Dermis lymphatic vessel endothelial cell (primary cell): ENCODE measurements at places on chromosomes 3 and 15. TPM values are rescaled to one million over a fixed set of nuclear protein-coding genes. Genes with fewer than 3 reads are reported as not detected.

ATG7 gene
- total RNA-seq, result 39.2 and 40.1 TPM in 2 replicates

NRG4 gene
- total RNA-seq, result not detected in 2 replicates

CDHR4 gene
- not detected in 2 replicates for total RNA-seq

PLSCR1 gene
- total RNA-seq, result 63.5 and 79.9 TPM in 2 replicates

LRRC15 gene
- under 0.01 and 0.17 TPM in 2 replicates for total RNA-seq

ROPN1 gene
- total RNA-seq, result not detected in 2 replicates

CLDN18 gene
- not detected in 2 replicates for total RNA-seq

CAMK2N2 gene
- total RNA-seq, result not detected in 2 replicates

SLC38A3 gene
- under 0.01 and 0.17 TPM in 2 replicates for total RNA-seq

SMCO1 gene
- total RNA-seq, result not detected in 2 replicates

ZNF639 gene
- total RNA-seq, result 34.7 and 44.2 TPM in 2 replicates

SERINC4 gene
- total RNA-seq, result 0.11 TPM in 1 of 2 replicates, not detected in the other

C3orf80 gene
- total RNA-seq, result under 0.01 and 0.09 TPM in 2 replicates

ACSBG1 gene
- not detected in 2 replicates for total RNA-seq

CKMT1B gene
- total RNA-seq, result not detected in 2 replicates

CCR3 gene
- total RNA-seq, result not detected in 2 replicates

TMCO5A gene
- not detected in 2 replicates for total RNA-seq

BAHD1 gene
- total RNA-seq, result 6.3 and 7.6 TPM in 2 replicates

FNDC3B gene
- total RNA-seq, result 79.0 and 116 TPM in 2 replicates

DPPA2 gene
- total RNA-seq, result not detected in 2 replicates

MPI gene
- total RNA-seq, result 27.7 and 30.2 TPM in 2 replicates

ZNF501 gene
- 4.2 and 6.7 TPM in 2 replicates for total RNA-seq

NEIL1 gene
- total RNA-seq, result 11.9 and 12.5 TPM in 2 replicates

ANKRD34C gene
- not detected in 2 replicates for total RNA-seq

PLSCR4 gene
- 696 and 1,538 TPM in 2 replicates for total RNA-seq

GNB4 gene
- 75.2 and 83.8 TPM in 2 replicates for total RNA-seq

RETNLB gene
- not detected in 2 replicates for total RNA-seq

KCNH8 gene
- total RNA-seq, result under 0.01 TPM in 1 of 2 replicates, not detected in the other

TEX264 gene
- total RNA-seq, result 38.4 and 44.6 TPM in 2 replicates

GPR15 gene
- not detected in 2 replicates for total RNA-seq

SNTN gene
- total RNA-seq, result not detected in 2 replicates

LRTM1 gene
- not detected in 2 replicates for total RNA-seq

AMOTL2 gene
- 23.6 and 58.7 TPM in 2 replicates for total RNA-seq

TIMP4 gene
- 0.26 and 0.98 TPM in 2 replicates for total RNA-seq

GOLGA6L22 gene
- total RNA-seq, result not detected in 2 replicates

B2M gene
- total RNA-seq, result 2,829 and 3,073 TPM in 2 replicates

WNT5A gene
- total RNA-seq, result 2.1 and 4.2 TPM in 2 replicates

PARP15 gene
- 0.11 and 0.17 TPM in 2 replicates for total RNA-seq

TMEM41A gene
- total RNA-seq, result 6.4 and 6.8 TPM in 2 replicates

KY gene
- not detected in 2 replicates for total RNA-seq

CCR4 gene
- not detected in 2 replicates for total RNA-seq

FANCD2OS gene
- total RNA-seq, result not detected in 2 replicates

TRIM42 gene
- total RNA-seq, result not detected in 2 replicates

KBTBD13 gene
- not detected in 2 replicates for total RNA-seq

IL17RE gene
- 0.09 and 0.11 TPM in 2 replicates for total RNA-seq
